ENCODE measurements at places on chromosomes 4 and X.

DNA sequence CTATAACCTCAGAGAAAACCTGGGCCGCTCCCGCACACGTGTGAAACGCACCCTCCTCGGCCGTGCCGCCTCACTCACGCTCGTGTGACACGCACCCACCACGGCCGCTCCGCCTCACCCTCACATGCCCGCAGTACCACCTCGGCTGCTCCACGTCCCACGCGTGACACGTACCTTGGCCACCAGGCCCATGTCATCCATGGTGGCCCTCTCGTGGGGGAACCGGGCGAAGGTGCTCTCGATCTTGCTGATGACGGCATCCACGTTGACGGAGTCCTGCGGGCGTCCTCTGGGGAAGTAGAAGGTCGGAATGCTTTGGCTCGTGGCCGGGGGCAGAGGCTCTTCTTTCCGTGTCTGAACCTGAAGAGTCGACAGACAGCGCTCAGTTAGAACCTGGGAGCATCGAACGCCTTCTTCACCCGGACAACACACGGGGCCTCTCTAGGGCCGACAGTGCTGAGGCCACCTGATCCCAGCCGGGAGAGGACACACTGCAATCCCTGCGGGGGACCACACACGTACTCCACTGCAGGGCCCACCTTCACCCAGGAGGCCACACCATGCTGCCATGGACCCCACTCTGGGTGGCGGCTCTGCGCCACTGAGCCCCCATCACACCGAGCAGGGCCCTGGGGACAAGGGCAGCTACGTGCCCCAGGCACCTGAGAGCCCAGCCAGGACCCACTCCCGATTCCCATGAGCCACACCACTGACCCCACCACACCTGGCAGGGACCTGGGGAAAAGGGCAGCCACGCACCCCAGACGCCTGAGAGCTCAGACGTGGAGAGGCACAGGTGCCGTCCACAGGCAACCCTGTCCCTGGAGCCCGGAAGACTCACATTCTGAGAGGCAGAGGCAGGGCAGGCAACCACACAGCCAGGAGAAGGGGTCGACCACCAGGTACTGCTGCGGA is 25.2 kb downstream of the PPP2R3B start:
- DNase-seq = no peak

DNA sequence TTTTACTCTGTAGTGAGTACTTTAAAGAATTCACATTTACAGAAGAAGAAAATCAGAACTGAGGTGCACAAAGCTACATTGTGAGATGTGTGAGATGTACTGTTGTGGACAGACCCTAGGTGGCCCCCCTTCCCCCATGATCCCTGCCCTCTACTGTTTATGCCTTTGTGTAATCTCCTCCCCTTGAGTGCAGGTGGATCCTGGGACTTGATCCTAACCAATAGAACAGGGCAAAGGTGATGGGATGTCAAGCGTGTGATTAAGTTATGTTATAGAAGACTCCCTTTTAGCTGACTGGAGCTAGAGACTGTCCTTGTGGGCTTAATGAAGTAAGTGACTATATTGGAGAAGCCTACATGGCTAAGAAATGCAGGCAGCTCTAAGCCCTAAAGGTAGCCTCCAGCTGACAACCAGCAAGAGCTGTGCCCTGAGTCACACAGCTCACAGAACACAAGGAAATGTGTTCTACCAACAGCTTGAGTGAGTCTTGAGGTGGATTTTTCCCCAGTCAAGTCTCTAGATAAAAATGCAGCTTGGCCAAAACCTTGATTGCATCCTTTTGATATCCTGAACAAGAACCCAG is 225.2 kb upstream of the LEF1 start:
- no peak for DNase-seq

DNA sequence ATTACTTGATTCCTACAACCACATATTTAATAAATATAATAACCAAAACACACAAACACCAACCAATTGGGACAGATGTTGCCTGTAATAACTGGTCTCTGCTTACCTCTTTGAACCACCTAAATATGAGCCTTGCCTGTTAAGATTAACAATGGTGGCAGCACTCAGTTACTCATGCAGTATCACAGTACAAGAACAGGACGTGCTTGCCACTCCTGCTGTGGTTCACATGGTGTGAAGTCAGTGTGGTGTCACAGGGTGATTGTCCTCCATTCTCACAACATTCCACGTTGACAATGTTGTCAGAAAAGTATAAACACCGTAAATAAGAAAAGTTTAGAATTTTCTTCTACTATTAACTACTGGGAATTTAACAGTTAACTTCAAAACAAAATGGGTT is 365.0 kb downstream of the PPP3CA start:
- no peak for DNase-seq

GRCh38 chrX:129808829-129809796 is 29.4 kb downstream of the SASH3 start:
- DNase-seq = no peak

Measured in NK-92 treated with Interleukin-12 subunit alpha and Interleukin-12 subunit beta, amount 100 ng/mL, for 24 hours (cell line).